ENCODE measurements at places on chromosomes 4 and X. TPM values are rescaled to one million over a fixed set of nuclear protein-coding genes. Genes with fewer than 3 reads are reported as not detected.

GRCh38 chr4:189090174-189090814, 850.4 kb upstream of the FRG1 start:
- DNase-seq: no peak

- no peak for DNase-seq
Measured at GRCh38 chrX:12210196-12210815, 72.0 kb downstream of the FRMPD4 start.

GRCh38 chr4:119017636-119018035, 118.0 kb upstream of the MYOZ2 start:
- no peak for DNase-seq

GRCh38 chr4:85790582-85790981, 315.6 kb downstream of the ARHGAP24 start:
- no peak for DNase-seq

DNA sequence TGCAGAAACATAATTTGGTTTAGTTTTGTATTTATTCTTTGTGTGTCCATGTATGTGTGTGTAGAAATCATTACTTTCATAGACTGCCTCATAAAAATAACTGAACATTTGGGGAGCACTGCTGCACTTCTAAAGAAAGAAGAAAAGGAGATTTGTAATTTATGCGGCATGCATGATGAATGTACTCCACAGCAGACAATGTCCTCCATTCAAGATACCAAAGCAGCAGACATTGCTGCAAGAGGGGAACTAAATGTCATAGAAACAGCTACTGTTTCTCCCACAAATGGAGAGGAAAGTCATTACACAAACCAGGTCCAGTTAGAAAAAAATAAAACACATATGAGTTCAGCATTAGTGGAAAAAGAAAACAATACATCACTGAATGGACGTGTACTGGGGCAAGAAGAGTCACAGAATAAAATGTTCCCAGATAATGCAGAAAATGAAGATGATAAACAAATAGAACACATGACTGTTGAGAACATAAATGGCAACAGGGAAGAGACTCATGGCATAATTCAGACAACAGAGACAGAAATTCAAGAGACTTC, 2.6 kb downstream of the DTHD1 start:
- DNase-seq: no peak

DNA sequence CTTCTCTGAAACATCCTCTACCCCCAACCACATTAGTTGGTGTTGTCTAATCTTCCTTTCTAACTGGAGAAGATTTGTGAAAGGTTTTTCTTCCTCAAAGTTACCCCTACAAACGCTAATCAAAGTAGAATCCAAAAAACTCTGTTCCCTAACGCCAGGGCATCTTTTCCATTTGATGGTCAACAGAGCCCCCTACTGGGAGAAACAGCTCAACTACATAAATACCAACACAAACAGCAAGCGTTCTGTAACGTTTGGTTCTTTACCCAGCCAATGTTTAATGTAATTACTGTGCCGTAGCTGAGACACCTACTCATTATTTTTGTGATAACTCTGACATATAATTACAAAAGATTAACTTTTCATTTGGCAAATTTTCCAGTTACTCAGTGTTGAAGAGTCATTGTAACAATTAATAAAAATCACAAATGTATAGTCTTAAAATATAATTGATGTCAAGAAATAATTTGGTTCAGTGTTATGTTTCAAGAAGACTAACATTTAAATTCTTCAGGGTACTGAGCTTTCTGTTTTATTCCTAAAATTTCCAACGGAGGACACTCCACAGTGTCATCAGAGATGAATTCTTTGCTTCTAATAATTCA, 94.9 kb upstream of the TBC1D9 start:
- DNase-seq: no peak

DNA sequence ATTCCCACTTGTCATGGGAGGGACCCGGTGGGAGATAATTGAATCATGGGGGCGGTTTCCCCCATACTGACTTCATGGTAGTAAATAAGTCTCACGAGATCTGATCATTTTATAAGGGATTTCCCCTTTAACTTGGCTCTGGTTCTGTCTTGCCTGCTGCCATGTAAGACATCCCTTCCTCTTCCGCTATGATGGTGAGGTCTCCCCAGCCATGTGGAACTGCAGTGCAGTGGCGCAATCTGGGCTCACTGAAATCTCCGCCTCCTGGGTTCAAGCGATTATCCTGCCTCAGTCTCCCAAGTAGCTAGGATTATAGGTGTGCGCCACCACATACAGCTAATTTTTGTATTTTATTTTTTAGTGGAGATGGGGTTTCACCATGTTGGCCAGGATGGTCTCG, 2.9 kb downstream of the HPGDS start:
- DNase-seq: no peak

DNA sequence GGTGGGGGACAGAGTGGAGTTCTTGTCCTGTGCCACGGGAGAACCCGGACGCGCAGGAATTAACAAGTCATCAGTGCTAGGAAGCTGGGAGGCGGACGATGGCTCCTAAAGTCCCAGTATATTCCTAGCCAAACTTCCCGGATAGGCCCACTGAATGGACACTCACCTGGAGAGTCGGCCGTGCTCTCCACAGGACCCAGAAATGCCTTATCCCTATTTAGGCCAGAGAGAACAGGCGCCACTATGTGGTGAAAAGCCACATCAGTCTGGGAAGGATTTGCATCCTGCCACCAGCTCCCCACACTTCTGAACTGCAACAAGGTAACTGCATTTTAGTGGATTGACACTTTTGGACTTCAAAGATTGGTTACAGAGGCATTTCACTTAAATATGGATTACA, 1.1 kb downstream of the CFAP299 start:
- DNase-seq: no peak

DNA sequence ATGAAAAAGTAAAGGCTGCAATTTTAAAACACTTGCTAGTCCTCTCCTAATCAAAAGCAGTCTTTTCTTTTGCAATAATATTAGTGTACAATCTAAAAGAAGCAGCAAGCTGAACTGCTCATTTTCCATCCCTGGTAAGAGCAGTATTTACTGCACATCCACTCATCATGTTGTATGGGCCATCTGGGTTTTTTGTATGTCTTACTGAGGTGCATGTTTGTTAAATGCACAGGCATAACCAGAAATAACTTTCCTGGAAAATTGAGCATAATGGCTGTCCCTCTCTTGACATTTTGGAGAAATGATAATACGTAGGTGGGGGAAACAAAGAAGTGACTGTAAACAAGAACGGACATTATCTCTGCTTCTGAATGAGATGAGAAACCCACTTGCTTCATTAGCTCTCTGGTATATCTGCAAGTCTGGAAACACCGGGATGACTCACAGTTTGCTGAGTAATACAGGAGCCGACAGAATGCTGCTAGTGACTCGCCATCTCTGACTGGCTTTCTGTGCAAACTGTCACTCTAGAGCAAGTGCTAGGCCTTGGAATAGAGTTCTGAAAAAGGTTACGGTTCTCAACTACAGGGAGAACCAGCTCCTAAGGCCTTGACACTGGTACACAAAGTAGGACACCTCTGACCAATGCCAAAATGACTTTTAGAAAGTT, 85.7 kb upstream of the MTM1 start:
- peak; percentile 4 for DNase-seq

- no peak for DNase-seq
Measured at GRCh38 chrX:50407976-50408375, 62.6 kb downstream of the DGKK start.

DNA sequence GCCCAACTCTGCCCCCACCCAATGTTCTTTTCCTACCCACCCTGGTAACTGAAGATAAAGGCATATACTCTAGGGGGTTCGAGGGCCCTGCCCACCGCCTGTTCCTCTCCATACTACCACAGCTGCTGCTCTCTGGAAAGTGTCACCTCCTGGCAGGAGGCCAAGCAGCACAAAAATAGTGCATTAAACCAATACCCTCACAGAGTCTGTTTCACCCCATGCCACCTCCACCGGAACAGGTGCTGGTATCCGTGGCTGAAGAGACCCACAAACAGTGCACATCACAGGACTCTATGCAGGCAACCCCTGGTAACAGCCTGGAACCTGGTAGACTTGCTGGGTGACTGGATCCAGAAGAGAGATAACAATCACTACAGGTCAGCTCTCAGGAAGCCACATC, 85.1 kb upstream of the CTSO start:
- no peak for DNase-seq

DNA sequence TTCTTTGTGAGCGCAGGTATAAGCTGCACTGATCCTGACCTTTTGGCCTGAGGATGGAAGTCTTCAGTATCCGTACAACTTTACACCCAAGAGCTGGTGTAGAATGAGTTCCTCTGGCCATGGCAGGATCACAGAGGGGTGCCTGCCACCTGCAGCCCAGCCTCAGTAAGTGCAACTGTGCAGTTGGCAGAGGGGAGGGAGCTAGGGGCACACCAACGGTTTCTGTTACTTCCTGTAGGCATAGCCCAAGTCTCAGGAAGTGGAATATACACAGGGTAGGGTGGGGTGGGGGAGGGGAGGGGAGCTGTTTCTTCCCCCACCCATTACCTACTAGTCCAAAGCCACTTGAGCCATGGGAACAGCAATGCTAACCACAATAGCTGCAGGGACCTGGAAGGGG, 85.4 kb upstream of the GBA3 start:
- DNase-seq: no peak

DNA sequence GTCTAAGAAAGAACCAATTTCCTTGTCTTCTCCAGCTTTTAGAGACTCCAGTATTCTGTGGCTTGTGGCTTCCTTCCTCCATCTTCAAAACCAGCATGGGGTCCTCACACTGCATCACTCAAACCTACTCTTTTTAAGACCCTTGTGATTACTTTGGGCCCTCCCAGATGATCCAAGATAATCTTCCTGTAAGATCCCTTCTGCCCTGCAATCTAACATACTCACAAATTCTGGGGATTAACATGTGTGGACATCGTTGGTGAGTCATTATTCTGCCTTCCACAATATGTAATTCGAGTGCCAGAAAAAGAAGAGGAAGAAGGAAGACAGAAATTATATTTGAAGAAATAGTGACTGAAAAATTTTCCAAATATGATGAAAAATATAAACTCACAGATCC, 47.9 kb downstream of the BEND4 start:
- no peak for DNase-seq

DNA sequence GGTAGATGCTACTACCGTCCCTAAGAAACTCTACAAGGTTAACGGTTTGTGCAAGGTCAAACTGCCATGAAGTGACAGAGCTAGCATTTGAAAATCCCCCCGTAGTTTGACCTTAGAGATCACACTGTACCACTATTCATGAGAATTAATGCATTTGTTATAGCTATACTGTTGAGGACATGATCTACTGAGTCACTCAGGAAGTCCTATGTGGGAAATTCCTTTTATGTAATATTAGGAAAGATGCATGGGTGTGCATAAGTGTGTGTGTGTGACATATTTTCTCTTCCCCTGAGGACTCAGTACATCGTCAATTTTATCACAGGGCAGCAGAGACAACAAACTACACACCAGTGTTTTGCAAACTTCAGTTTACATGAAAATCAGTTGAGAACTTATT, 141.1 kb downstream of the FBXW7 start:
- no peak for DNase-seq

DNA sequence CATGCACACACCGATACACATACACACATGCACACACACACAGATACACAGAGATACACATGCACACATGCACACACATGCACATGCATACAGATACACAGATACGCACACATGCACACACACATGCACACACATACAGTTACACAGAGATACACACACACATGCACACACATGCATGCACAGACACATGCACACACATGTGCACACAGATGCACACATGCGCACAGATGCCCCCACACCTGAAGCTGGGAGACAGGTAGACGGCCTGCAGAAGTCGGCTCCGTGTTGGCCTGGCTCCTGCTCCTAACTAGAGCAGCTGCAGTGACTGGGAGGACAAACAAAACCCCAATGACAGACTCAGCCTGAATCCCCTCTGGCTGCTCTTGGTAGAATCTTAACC, 46.8 kb downstream of the PSAPL1 start:
- no peak for DNase-seq

DNA sequence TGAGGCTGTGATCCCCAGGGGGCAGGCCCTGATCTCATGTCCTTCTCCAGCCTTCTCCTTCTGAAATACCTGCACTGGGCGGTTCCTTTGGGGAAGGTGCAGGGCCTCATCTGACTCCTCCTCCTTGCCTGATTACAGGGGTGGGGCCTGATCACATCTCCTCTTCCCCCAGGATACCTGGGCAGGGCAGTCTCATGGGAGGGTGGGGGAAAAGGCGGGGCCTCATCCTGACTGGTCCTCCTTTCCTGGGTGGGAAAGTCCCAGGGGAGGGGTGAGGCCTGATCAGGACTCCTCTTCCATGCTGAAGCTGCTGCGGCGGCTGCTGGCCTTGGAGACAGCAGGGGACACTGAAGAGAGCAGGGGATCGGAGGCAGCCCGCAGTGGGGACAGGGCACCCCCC, 13.3 kb downstream of the TFE3 start:
- DNase-seq: no peak

- no peak for DNase-seq
Measured at GRCh38 chrX:16436348-16437188, 213.4 kb upstream of the S100G start.

- peak; percentile 5 for DNase-seq
Measured at GRCh38 chr4:101258883-101259282, 88.4 kb downstream of the PPP3CA start.

- DNase-seq: peak; percentile 7
Measured at GRCh38 chr4:174154215-174154854, 129.1 kb downstream of the FBXO8 start.

- DNase-seq: no peak
Measured at GRCh38 chrX:39630344-39630743, 467.4 kb downstream of the BCOR start.

- no peak for DNase-seq
Measured at GRCh38 chr4:6655924-6656323, 15.4 kb downstream of the MRFAP1 start.

GRCh38 chr4:48388525-48389154, 47.3 kb downstream of the SLAIN2 start:
- peak; percentile 49 for DNase-seq

UGT2A1 gene
- not detected for polyA plus RNA-seq

AMOT gene
- 1.0 TPM for polyA plus RNA-seq

DNAAF6 gene
- polyA plus RNA-seq: not detected

HS6ST2 gene
- polyA plus RNA-seq: not detected

ZMAT1 gene
- 0.99 TPM for polyA plus RNA-seq

BEND2 gene
- not detected for polyA plus RNA-seq

DOK7 gene
- polyA plus RNA-seq: not detected

SERTM2 gene
- polyA plus RNA-seq: not detected

C4orf51 gene
- polyA plus RNA-seq: not detected

NUDT6 gene
- polyA plus RNA-seq: 2.4 TPM

G3BP2 gene
- polyA plus RNA-seq: 57.6 TPM

ARHGAP24 gene
- 21.9 TPM for polyA plus RNA-seq

NSG1 gene
- polyA plus RNA-seq: 0.17 TPM

ARMCX4 gene
- 2.5 TPM for polyA plus RNA-seq
